ENCODE measurements at places on chromosomes 6 and 20.

DNA sequence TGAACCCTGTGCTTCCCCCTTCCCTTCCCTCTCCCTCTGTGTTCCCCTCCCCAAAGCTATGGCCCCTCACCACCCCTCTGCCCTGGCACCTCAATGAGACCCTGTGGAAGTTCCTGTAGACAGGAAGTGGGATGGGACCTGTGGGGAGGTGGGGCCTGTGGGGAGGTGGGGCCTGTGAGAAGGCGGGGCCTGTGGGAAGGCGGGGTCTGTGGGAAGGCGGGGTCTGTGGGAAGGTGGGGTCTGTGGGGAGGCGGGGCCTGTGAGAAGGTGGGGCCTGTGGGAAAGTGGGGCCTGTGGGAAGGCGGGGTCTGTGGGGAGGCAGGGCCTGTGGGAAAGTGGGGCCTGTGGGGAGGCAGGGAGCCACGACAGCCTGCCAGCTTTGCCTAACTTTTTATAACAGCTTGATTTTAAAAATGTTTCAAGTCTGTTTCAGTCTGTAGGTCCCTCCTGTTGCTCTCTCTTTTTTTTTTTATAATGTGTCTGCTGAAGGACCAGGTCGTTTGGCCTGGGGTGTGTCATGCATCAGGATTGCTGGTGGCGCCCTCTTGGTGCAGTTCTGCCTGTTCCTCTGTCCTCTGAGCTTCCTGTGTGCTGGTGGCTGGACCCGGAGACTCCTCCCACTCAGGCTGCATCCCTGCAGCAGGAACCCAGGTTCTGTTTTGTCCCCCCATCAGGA lies 70.5 kb upstream of the SLCO4A1 start:
- DNase-seq: no peak

DNA sequence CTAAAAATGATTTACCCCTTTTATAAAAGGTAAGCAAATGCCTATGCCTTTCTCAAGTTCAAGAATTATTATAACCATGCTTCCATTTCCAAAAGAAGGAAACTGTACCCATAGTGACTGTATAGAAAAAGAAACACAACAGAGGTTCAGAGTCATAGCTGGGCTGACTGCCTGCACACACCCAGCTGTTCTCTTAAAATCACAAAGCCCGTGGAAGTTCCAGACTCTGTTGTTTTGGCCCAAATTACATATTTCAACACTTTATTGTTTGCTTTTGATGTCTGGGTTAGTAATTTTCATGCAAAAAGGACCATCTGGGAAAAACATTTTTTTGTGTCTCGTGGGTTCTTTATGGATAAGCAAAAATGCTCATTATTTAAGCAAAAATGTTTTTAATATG lies 99.2 kb downstream of the LCA5 start:
- no peak for DNase-seq

DNA sequence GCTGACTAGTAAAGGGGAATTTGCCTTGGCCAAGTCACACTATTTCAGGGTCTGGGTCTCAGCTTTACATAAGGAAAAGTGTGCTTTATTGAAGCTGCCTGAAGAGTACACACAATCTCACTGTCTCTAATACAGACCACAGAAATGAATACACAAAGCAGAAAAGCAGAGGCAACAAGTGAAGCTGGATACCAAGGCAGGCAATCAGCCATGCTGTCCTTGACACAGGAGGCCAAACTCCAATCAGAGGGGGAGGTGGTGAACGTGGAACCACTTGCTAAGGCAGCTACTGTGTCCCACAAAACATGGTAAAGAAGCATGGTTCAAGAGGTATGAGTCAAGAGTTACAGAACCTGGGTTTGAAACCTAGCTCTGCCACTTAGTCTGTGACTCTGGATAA lies 21.8 kb upstream of the CCND3 start:
- no peak for DNase-seq

DNA sequence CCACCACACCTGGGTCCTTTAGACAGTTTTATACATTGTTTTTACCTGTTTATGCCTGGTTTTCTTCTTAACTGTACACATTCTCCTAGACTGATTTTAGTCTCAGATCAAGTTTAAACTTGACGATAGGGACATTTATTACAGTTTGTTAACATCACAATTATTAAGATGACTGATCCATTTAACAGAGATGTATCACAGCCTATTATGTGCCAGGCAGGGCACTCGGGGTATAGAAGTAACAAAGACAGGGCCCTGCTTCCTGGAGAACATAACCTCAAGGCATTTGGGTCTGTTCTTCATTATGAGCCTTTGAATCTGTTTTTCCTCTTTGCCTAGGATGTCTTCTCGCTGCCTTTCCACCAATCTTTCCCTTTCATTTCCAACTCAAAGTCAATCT lies 380.5 kb downstream of the ESR1 start:
- no peak for DNase-seq

DNA sequence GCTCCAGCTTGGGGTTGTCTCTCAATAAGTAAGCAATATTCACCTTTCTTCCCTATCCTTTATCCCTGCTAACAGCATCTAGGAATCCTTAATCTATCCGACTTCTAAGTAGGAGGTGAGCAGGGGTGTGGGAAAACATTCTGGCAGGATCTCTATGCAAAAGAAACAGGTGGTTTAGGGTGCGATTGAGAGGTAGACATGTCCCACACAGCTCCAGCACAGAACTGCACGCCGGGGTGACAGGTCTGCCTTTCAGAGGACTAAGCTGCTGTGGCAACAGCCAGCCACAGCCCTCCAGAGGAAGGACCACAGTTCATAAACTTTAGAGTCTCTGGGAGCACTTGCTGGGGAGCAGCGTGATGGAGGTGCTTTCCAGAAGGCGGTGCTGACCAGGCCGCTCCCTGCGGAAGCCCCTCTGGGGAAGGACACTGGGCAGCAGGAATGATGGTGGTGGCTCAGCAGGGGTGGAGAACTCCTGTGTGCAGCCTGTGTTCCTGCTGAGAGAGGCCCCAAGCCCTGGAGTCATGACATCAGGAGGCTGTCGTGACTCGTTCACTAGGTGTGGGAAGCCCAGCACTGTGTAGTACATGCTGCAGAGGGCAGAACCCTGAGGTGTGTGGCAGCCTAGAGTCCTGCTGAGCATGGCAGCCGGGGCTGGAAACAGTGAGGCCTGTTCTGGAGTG lies 509.6 kb downstream of the PRKN start:
- no peak for DNase-seq

DNA sequence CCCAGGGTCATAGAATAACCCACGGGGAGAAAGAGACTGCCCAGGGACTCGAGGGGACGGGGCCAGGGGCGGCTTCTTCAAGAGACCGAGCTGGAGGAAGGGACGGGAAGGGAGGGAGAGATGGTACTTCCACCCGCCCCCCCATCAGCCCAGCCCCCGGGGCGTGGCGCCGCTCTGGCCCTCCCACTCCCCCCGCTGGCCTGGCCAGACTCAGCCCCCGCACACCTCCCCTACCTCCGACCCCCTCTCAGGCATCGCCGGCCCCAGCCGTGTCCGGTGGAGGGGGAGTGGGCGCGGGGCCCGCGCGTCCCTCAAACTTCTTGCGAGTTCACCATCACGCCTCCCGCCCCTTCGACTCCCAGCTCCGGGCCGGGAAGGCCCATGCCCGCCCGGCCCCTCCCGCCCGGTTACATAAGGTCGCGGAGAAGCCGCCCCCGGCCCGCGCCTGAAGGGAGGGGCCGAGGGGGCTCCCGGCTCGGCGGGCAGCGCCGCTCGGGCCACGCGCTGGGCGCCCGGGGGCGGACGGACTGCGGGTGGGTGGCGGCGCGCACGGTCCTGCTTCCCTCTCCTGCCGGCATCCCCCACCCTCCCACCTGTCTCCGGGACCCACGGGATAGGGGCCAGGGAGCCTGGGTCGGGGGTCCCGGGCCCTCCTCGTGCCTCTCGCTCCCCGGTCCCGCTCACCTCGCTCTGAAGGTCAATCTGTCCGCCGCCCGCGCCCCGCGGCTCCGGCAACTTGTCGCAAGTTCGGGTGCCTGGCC lies 562 bp downstream of the TFEB start:
- DNase-seq: peak; percentile 67

- no peak for DNase-seq
Measured at GRCh38 chr6:33416386-33417127, 1.4 kb downstream of the CUTA start.

GRCh38 chr6:38391626-38392579 lies 247.8 kb downstream of the BTBD9 start:
- DNase-seq: no peak

GRCh38 chr6:139588076-139588639 lies 213.7 kb upstream of the CITED2 start:
- no peak for DNase-seq
